Upper lobe of left lung (tissue), 6 donors: ENCODE measurements at places on chromosomes 7 and 10. TPM values are rescaled to one million over a fixed set of nuclear protein-coding genes. Genes with fewer than 3 reads are reported as not detected.

The PHKG1 gene
- 0.49 TPM for total RNA-seq

The EVX1 gene
- total RNA-seq: not detected

- no peaks in the 10 kb centered on the region for H3K27me3 ChIP-seq
- H3K4me1 ChIP-seq: peaks cover 8% of the 10 kb centered on the region
- H3K4me3 ChIP-seq: no peak overlapping the region
- no peak overlapping the region for H3K27ac ChIP-seq
- H3K36me3 ChIP-seq: no peaks in the 10 kb centered on the region
- no peak for DNase-seq
Measured at GRCh38 chr10:29879862-29880261, 179.5 kb downstream of the JCAD start.

DNA sequence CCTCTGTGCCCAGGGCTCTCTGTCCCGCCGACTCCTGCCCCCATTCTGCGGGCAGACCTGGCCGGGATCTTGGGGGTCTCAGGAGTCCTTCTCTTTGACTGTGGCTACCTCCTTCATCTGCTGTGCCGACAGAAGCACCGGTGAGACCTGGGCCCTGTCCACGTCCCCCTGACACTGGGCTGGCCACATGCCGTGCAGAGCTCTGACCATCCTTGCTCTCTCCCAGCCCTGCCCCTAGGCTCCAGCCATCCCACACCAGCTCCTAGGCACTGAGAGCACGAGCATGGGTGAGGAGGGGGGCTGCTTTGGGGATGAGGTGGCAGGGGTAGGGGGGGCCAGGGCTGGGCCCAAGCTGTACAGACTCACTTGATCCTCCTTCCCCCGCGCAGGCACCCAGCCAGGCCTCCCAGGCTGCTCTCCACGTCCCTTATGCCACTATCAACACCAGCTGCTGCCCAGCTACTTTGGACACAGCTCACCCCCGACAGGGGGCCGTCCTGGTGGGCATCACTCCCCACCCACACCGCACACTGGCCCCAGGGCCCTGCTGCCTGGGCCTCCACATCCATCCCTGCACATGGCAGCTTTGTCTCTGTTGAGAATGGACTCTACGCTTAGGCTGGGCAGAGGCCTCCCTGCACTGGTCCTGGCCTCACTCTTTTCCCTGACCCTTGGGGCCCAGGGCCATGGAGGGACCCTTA lies 4.8 kb upstream of the PILRB start:
- peak overlapping the region; percentile 57 for H3K27ac ChIP-seq
- no peaks in the 10 kb centered on the region for H3K4me1 ChIP-seq
- no peaks in the 10 kb centered on the region for H3K27me3 ChIP-seq

The PDZD8 gene
- total RNA-seq: 31.3 TPM

DNA sequence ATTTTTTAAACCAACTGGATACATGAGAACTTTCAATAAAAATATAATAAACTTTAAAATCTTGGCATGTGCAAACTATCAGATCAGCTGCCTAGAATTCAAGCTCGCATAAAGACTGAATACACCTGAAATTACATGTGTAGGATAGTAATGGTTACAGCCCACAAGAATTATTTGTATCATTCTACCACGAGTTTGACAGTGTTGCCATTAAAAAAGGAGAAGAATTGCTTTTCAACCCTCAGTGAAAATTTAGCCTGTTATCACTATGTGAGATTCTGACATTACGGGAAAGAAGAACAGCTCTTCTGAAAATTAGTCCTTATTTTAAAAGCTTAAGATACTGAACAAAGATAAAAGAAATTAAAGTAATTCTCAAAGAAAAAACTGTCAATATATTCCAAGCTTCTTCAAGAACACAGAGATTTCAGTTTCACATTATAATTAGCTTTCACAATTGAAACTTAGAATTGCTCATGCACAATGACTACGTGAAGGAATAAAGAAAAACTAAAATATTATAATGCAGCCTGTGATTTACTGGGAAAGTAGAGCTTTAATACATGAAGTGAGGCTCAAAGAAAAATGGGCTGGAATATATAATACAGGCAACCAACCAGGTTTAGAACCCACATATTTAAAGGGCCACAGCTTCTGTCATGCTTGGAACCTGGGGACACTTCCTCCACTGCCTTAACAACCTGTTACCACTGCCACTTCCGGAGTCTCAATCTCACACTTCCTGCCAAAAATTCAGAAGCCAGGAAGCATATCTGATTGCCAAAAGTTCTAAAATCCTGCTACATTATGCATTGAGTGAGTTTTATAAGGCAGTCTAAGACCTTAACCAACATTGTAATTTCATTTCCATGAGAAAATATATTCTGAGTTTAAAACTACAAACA lies 23.2 kb downstream of the TPK1 start:
- no peaks in the 10 kb centered on the region for H3K4me1 ChIP-seq
- no peaks in the 10 kb centered on the region for H3K36me3 ChIP-seq
- no peak for DNase-seq
- H3K27me3 ChIP-seq: no peaks in the 10 kb centered on the region
- no peak overlapping the region for H3K4me3 ChIP-seq
- no peak overlapping the region for H3K27ac ChIP-seq
